ENCODE measurements at places on chromosomes 6 and 20. TPM values are rescaled to one million over a fixed set of nuclear protein-coding genes. Genes with fewer than 3 reads are reported as not detected.

DNA sequence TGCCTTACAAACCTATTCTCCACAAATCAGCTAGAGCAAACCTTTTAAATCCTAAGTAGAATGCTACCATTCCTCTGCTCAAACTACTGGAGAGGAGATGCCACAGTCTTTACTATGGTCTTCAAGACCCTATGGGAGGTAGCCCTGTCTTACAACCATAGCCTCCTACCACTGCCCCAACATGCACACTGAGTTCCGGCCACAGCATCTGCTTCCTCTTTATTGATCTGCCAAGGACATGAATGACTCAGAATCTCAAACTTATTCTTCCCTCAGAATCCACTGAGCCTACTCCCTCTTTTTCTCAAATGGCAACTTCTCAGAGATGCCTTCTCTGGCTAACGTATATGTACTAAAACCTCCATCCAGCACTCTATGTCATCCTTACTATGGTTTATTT, 12.2 kb upstream of the ANKEF1 start:
- DNase-seq: no peak

DNA sequence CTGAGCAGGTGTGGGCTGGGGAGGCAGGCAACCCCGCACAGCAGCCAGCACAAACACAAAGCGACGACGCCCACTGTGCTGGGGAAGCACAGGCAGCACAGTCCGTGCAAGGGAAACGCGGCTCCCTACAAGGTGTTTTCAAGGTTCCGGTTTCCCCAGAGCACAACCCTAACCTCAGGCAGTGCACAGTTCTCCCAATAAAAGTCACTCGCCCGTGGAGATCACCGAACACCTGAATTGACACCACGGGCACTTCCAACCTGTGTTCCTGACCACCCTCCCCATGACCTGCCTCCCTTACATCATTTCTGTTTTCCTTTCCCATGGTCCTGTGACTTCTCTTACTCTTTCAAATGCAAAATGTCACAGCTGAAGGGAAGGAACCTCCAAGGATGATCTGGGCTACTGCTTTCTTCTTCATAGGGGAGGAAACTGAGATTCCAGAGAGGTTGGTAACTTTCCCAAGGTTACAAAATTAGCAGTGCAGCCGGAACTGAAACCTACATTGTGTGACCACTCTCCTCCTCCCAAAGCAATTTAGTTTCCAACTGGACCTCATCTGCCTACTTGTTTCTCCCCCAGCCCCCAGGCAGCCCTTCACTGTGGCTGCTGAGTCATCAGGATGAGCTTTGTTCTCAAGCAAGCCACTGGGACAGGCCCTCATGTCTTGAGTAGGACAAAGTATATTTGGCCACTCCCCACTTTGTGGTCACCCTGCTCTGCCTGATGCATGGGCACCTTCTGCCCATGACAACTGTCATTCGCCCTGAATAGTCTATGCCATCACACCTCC, 125.3 kb downstream of the ATXN1 start:
- H3K36me3 ChIP-seq: no peaks in the 10 kb centered on the region
- no peak overlapping the region for H3K27ac ChIP-seq

GRCh38 chr6:133396233-133396983, 155.3 kb downstream of the EYA4 start:
- peaks cover 14% of the 10 kb centered on the region for H3K4me1 ChIP-seq
- H3K27ac ChIP-seq: no peak overlapping the region
- no peak overlapping the region for H3K4me3 ChIP-seq
- H3K36me3 ChIP-seq: no peaks in the 10 kb centered on the region

DNA sequence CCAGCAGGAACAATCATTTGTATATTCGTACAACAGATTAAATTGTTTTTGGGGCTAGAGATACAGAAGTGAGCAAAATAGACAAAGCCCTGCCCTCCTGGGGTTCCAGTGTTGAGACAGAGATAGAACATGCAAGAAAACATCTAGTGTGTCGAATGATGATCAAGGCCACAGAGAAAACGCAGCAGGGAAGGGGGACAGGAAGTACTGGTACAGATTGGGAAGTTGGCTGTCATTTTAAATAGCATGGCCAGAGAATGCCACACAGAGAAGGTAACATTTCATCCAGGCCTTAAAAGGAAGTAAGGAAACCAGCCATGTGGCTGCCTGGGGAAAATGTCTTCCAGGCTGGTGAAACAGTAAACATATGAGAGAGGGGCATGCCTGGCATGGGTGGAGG, 202.6 kb upstream of the MYLIP start:
- H3K4me1 ChIP-seq: no peaks in the 10 kb centered on the region
- no peak for DNase-seq
- H3K36me3 ChIP-seq: no peaks in the 10 kb centered on the region
- no peak overlapping the region for H3K27ac ChIP-seq
- H3K4me3 ChIP-seq: no peak overlapping the region

- DNase-seq: no peak
- H3K27ac ChIP-seq: no peak overlapping the region
- no peaks in the 10 kb centered on the region for H3K27me3 ChIP-seq
- H3K4me3 ChIP-seq: no peak overlapping the region
Observed at GRCh38 chr6:14487625-14488024, 370.1 kb downstream of the CD83 start.

GRCh38 chr6:74451953-74452352, 753.9 kb downstream of the COL12A1 start:
- H3K36me3 ChIP-seq: no peaks in the 10 kb centered on the region
- no peaks in the 10 kb centered on the region for H3K4me1 ChIP-seq
- H3K27me3 ChIP-seq: no peaks in the 10 kb centered on the region
- DNase-seq: no peak

- H3K4me3 ChIP-seq: no peak overlapping the region
- peaks cover 24% of the 10 kb centered on the region for H3K4me1 ChIP-seq
- H3K27me3 ChIP-seq: peaks cover 45% of the 10 kb centered on the region
Observed at GRCh38 chr6:40585223-40585622, 1.9 kb downstream of the LRFN2 start.

DNA sequence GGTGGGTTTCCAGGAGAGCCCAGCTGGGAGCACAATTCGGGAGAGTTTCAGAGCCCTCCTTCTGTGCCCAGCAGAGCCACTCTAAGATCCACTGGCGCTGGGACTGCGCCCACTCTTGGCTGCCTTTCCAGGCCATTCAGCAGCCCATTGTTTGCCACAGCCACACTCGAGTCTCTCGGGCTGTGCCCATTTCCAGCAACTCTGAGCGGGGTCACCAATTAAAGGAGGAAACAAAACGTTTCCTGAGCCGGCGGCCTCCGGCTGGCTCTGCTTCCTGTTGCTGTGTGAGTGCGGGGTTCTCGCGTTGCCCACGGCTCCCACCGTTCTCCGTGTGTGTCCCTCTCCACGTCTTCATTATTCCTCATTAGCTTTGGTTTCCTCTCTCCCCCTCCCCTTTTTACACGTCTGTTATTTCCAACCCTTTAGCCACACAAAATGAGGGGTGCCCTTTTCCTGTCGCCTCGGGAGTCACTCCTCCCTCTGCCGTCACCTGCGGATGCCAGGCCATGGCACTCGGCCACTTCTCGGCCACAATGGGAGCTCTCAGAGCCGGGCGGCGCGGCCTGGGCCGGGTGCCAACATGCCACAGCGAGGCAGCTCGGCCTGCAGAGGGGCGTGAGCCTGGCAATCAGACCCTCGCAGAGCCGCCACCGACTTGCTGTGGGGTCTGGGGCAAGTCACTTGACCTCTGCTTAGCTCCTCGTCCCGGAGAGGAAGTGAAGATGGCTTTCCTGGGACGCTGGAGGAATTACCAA, 94.3 kb upstream of the NKX2-2 start:
- H3K27me3 ChIP-seq: no peaks in the 10 kb centered on the region
- no peak for DNase-seq
- no peak overlapping the region for H3K4me3 ChIP-seq
- H3K36me3 ChIP-seq: no peaks in the 10 kb centered on the region
- no peaks in the 10 kb centered on the region for H3K4me1 ChIP-seq

DNA sequence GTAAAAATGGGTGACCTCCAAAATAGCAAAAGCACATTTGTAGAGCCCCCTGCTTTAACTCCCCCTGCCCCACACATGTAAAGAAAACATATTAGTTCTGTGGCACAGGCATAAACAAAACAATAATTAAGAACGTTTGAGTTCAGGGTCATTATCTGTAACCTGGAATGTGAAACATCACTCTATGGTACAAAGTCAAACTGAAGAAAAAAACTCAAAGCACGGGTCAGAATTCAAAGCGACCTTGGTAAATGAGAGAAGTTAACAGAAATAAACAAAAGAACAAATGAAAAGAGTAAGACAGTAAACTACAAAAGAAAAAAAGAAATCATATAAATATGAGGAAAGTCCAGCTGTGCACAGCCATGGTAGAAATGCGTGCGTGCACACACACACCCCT, 67.5 kb downstream of the PKHD1 start:
- peaks cover 8% of the 10 kb centered on the region for H3K4me1 ChIP-seq
- no peak for DNase-seq
- H3K27me3 ChIP-seq: no peaks in the 10 kb centered on the region
- H3K27ac ChIP-seq: no peak overlapping the region

DNA sequence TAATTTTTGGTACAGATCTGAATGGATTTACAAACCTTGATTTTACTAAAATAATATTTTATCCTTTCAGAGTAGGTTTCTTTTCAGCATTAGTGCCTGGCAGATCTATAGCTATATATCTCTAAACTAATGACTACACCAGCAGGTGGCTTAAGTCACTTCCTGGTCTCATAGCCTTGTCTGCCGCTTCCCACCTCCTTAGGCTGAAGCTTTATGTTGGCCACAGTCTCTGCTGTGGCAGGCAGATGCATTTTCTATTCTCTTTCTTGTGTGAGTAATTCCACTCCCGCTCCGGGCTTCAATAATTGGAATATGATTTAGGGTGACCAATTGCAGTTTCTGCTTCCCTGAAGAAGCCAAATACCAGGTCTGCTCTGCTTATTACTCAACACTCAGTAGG, 226.8 kb upstream of the HS3ST5 start:
- no peaks in the 10 kb centered on the region for H3K36me3 ChIP-seq
- peak; percentile 20 for DNase-seq
- no peaks in the 10 kb centered on the region for H3K27me3 ChIP-seq
- no peak overlapping the region for H3K4me3 ChIP-seq

DNA sequence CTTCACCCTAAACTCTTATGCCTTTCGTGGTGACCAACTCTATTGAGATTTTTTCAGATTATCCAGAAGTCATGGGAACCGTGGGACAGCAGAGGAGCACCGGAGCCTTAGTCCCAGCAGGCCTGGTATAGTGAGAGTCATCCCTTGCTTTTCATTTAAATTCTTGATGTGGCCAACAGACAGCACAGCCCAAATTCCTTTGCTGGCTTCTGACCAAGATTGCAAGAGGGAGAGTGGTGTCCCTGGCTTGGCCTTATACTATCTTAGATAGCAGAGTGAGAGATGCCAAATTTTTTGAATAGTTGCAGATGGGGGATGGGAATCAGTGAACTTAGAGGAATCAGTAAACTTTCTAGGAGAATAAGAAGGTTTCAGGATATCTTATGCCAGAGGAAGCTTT, 7.8 kb downstream of the STX11 start:
- H3K4me3 ChIP-seq: no peak overlapping the region
- no peaks in the 10 kb centered on the region for H3K36me3 ChIP-seq
- no peak overlapping the region for H3K27ac ChIP-seq
- peaks cover 13% of the 10 kb centered on the region for H3K4me1 ChIP-seq
- no peak for DNase-seq
- peaks cover 4% of the 10 kb centered on the region for H3K27me3 ChIP-seq

- H3K27me3 ChIP-seq: no peaks in the 10 kb centered on the region
- H3K4me1 ChIP-seq: no peaks in the 10 kb centered on the region
- DNase-seq: no peak
- H3K36me3 ChIP-seq: no peaks in the 10 kb centered on the region
- H3K27ac ChIP-seq: no peak overlapping the region
Observed at GRCh38 chr6:89273816-89274215, 41.3 kb downstream of the GABRR2 start.

The HLA-DOA gene
- total RNA-seq: 38.0 TPM

The LRP11 gene
- total RNA-seq: 2.8 TPM

The PRSS35 gene
- 4.5 TPM for total RNA-seq

The SOX18 gene
- total RNA-seq: not detected

The C6orf132 gene
- 1.8 TPM for total RNA-seq
